CD4-positive, alpha-beta T cell treated with Interleukin-17A for 1 hour (primary cell): ENCODE measurements at places on chromosomes 6 and 20.

DNA sequence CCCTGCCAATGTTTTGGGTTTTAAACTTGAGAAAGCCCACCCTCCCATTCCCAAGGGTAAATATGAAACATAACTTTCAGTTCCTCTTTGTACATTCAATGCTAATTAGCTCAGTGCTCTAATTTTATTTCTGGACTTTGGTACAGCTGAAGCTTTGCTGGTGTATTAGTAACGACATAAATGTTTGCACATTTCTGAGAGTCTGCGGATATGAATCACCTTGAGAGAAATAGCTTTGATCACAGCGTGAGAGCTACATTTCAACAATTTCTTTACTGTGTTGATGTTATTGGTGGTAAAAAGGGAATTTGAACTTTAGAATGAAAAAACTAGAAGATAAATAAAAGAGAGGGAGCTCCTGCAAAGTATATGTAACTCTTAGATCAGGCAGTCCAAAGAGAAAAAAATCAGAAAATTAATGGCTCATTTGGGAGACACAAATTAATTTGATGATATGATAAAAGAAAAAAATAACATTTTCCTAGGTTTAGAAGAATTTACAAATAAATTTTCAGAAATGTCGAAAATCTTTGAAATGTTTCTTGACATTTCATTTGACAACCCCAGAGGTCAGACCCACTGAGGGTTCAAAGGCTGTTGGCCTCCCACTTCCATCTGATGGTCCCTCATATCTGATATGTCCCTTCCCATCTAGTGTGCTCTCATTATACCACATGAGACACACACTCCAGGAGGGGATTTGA is 38.5 kb upstream of the CAP2 start:
- no peak for DNase-seq

- DNase-seq: no peak
Observed at GRCh38 chr6:143241111-143241510, 180.4 kb downstream of the AIG1 start.

DNA sequence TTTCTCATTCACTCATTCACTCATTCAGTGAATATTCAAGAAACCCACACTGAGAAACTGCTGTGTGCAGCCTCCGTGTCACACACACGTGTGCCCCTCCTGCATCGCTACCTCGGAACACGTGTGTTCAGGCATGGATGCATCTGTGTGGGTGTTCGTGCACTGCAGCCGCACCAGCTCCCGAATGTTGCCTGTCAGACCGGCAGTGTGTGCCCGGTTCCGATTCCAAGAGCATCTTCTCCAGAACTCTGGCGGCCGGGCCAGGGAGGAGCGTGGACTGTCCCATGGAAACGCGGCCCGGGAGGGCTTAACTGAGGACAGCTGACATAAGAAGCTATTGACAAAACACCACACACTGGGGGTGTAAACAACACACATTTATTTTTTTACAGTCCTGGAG is 216.0 kb downstream of the DLL1 start:
- DNase-seq: no peak

DNA sequence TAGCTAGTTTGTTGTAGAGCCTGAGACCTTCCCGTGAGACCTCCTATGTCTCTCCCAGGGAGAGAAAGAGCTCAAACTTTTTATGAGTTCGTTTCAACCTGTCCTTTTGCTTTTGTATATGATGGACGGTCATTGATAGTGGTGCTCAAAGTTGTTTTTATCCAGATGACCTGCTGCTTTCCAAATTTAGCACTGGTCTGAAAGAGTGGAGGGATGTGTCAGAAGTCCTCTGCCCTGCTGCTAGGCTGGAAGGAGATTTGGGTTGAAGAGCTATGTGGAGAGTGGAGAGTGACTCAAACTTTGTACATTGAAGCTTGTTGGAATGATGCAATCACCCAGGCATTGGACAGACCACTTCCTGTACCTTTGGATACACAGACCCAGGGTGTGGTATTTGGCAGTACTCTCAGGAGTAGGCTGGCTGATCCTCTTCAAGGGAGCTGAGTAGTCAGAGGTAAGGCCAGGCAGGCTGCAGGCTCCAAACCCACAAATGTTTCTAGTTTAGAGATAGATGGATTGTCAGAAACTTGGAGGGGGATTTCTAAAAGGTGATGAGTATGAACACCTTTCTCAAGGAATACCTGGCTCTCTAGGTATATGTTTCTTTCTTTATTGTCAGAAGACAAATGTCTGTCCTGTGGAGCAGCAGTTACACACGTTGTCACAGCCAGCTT is 49.4 kb upstream of the RREB1 start:
- no peak for DNase-seq

- DNase-seq: no peak
Observed at GRCh38 chr6:52929321-52930164, 20.0 kb upstream of the GSTA3 start.

- no peak for DNase-seq
Observed at GRCh38 chr6:15607603-15608002, 55.2 kb downstream of the DTNBP1 start.
